ENCODE measurements at places on chromosomes 16 and 17.

DNA sequence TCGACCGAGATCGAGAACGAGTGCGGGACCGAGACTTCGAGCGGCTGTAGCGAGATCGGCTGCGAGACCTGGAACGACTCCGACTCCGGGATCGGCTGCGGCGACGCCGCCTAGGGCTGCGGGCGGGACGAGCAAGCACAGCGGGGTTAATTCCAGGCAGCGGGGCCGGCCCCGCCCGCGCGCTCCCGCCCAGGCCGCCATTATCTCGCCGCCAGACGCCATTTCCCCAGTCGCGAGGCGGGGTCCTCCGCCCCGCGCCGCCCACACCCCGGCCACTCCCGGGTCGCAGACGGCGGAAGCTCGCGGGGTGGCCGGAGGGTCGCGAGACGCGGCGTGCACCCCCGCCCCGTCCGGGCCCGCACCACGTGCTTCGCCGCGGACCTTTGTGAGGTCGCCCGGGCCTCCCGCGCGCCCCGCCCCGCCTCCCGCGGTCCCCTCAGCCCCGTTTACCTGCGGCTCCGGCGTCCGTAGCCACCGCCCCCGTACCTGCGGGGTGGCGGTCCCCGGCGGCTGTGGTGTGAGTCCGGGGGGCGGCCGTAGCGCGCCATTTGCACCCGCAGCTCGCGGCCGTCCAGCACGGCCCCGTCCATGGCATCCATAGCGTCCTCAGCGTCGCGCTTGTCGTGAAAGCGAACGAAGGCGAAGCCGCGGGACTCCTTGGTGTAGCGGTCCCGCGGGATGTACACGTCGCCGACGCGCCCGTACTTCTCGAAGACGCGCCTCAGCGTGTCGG, 616 bp downstream of the SRSF2 start:
- DNase-seq = peak; percentile 82

GRCh38 chr16:11543661-11544393, 42.9 kb downstream of the LITAF start:
- no peak for DNase-seq

DNA sequence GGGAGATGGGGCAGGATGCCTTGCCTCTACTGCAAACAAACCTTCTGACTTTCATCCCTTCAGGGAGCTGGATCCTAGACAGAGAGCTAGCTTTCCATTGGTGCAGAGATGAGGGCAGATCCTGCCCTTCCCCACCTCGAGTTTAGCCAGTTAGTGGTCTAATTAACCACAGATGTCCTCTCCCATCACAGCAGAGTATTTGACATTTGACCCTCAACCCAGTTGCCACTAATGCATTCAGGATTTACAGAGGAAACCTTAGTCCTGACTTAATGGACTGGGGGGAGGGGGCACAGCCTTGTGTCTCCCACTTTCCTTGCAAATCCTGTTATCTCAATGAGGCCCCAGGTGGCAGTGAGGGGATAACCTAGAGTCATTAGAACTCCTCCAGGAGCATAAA, 10.2 kb downstream of the PIP4K2B start:
- DNase-seq = no peak

- no peak for DNase-seq
These were observed 39.6 kb upstream of the USP7 start for GRCh38 chr16:9003322-9003721.

DNA sequence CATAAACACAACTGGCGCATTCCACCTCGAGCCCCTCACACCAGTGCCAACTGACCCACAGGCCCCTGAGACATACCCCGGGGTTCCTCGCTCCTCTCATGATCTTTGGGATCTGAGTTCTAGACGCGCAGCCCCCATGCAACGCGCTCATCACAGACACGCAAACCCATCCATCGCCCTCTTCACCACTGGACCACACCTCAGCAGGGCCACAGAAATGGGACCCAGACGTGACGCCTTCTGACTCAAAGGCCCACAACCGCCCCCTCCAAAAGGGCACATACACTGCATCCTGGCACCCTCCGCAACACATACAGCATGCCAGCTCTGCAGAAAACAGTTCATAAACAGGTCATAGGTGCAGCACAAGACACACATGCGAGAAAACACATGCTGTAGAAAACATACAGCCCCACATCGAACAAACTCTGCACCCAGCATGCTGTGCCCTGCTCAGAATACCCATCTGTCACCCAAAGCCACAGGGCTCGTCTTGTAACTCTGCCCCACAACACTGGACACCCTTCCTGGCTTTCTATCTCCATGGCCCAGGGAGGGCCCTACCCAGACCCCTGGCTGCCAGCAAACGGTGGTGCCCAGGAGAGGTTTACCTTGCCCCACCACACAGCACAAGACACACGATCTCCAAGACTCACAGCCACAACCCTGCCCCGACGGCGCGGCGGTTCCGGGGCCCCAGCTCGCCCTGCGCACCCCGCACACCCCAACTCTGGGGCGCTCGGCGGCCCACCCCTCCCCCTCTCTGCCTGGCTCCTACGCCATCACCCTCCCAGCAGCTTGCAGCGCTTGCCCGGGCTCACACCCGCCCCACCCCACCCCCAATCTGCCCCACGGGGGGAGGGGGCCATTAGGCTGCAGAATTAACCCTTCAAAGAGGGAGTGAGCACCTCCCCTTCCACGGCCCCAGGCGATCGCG, 887 bp downstream of the ZBTB4 start:
- no peak for DNase-seq

- DNase-seq = no peak
These were observed 8.2 kb downstream of the TK2 start for GRCh38 chr16:66541388-66542355.

- peak; percentile 25 for DNase-seq
These were observed 6.2 kb downstream of the EFNB3 start for GRCh38 chr17:7711051-7711755.
